ENCODE measurements at places on chromosomes 4 and X. TPM values are rescaled to one million over a fixed set of nuclear protein-coding genes. Genes with fewer than 3 reads are reported as not detected.

The TSPAN6 gene
- 13.0 TPM for total RNA-seq

The NXF2B gene
- total RNA-seq: not detected

The NCAPG gene
- total RNA-seq: 0.63 TPM

The SYN1 gene
- 0.85 TPM for total RNA-seq

The ANXA3 gene
- 17.9 TPM for total RNA-seq

The MAGEB1 gene
- total RNA-seq: not detected

The CEP135 gene
- 5.3 TPM for total RNA-seq

The PIM2 gene
- 14.8 TPM for total RNA-seq

The RLIM gene
- 46.0 TPM for total RNA-seq

The VEGFD gene
- 3.0 TPM for total RNA-seq

The VCX3B gene
- not detected for total RNA-seq

The LAMTOR3 gene
- total RNA-seq: 28.4 TPM

The IL15 gene
- 9.3 TPM for total RNA-seq

The RNF150 gene
- 9.7 TPM for total RNA-seq

The FOXR2 gene
- not detected for total RNA-seq

The HS6ST2 gene
- total RNA-seq: not detected

Data from thoracic aorta (tissue), 2 donors.